ENCODE measurements at places on chromosomes 11 and 22.

GRCh38 chr22:36156515-36157419, 3.8 kb downstream of the APOL3 start:
- DNase-seq = peak; percentile 54

DNA sequence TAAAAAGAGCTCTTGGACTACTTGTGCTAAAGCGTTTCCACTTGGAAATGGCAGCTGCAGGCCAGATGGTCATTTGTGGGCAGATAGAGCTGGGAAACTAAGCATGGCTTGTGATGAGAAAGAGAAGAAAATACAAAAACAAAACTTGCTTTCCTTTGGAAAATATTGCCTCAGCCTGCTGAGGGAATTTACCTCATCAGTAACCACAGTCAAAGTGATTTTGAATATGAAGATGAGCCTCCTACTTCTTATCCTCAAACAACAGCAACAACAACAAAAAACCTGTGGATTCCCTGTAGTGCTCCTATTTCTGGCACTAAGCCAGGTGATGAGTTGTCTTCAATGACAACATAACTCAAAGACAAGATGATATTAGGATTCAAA, 62.7 kb upstream of the FIBIN start:
- DNase-seq = no peak

- no peak for DNase-seq
Observed at GRCh38 chr11:65627202-65627601, 10.7 kb upstream of the SIPA1 start.

GRCh38 chr22:40922484-40923303, 28.5 kb upstream of the RBX1 start:
- DNase-seq = no peak

GRCh38 chr22:22092974-22093373, 110.4 kb upstream of the TOP3B start:
- DNase-seq = no peak

DNA sequence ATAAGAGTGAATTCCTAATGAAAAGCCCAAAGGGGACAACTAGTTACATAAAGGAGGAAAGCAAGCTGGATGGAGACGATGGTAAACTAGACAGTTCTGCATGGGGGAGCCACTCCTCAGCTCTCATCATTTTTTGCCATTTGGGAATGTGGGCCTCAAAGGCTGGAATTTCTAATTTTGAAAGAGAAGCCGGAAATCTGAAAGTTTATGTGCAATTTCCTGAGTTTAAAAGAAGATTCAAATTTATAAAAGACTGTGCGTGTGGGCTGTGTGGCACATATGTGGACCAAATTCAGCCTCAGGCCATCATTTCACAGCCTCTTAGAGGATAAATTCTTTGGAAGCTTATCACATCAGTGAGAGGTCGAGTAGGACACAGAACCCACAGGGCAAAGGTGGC, 18.3 kb upstream of the CRY2 start:
- DNase-seq = no peak

DNA sequence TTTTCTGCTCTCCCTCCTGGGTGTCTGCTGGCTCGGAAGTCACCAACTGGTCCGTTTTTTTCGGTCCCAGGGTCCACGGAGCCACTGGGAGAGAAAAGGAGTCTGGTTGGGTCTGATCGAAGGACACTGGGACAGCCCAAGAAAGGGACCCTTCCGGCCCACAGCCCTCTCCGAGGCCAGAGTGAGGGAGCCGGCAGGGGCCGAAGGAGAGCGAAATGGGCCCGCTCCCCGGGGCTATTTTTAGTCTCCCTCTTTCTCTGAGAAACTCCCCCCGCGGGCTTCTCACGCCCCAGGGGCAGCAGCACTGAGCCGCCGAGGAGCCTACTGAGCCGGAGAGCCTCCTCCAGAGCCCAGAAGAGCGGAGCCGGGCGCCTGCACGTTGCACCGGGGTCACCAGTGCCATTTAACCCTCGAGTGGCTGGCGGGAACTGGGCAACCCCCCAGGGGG, 1.9 kb downstream of the ESAM start:
- no peak for DNase-seq

GRCh38 chr11:83044958-83045712, 26.6 kb downstream of the RAB30 start:
- no peak for DNase-seq

DNA sequence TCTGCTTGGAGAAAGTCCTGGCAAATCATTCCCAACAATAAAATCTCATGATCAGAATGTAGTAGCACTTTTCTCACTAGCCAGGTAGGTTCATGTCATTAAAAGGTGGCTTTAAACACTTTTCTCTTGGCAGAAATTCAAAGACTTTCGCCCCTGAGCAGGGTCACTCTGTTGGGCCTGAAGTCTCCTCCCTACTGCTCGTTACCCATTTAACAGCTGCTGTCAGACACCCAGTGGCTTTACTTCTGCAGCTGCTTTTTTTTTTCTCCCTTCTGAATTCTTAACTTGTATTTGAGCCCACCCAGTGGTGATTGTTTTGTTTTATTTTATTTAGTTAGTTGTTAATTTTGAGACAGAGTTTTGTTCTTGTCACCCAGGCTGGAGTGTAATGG, 25.0 kb downstream of the ARHGAP8 start:
- DNase-seq = no peak

- DNase-seq = no peak
Observed at GRCh38 chr11:27440090-27440489, 32.5 kb downstream of the LGR4 start.

DNA sequence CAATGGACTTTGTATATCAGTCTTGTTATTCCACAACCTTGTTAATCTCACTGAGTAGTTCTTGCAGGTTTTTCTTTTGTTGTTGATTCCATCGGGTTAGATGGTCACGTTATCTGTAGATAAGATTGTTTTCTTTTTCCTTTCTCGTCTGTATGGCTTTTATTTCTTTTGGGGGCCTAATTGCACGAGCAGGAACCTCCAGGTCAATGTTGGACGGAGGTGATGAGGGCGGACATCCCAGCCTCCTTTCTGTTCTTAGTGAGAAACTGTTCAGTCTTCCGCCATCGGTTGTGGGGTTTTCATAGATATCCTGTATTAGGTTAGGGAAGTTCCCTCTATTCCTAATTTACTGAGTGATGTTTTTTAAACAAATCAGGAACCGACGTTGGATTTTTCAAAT, 4.8 kb upstream of the PRR33 start:
- no peak for DNase-seq

- no peak for DNase-seq
Observed at GRCh38 chr22:17775781-17776465, 1.7 kb upstream of the BID start.

DNA sequence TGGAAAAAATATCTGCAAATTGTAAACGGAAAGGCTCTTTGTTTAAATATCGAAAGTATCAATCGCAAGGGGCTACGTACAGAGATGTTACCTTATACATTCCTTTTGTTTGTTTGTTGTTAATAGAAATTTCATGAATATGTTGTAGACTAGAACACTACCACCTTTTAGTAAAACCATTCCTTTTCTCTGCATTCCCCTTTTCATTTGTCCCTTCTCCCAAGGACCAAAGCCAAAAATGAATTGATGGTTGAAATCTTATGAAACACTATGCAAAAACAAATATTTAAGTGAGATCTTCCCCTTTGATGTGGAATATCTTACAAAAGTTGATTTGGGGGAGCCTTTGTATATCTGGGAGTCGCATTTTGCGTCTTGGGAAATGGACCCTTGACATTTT, 2.1 kb downstream of the SLC17A6 start:
- no peak for DNase-seq

DNA sequence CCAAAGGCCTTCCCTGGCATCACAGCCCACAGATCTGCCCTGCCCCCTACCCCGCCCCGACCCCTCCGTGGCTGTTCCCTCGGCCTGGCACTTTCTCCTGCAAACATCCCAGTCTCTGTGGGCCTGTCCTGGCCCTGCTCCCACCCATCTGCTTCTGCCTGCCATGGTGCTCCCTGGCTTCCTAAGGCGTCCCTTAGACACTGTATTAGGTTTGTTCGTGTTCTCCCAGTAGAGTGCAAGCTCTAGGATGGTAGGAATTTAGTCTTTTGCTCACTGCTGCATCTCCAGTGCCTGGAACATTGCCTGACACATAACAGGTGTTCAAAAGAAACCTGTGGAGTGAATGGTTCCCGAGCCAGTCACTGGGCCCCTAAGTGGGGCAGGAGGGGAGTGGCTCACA, 69.6 kb upstream of the PITPNB start:
- DNase-seq = no peak
